ENCODE measurements at places on chromosomes 6 and 20.

DNA sequence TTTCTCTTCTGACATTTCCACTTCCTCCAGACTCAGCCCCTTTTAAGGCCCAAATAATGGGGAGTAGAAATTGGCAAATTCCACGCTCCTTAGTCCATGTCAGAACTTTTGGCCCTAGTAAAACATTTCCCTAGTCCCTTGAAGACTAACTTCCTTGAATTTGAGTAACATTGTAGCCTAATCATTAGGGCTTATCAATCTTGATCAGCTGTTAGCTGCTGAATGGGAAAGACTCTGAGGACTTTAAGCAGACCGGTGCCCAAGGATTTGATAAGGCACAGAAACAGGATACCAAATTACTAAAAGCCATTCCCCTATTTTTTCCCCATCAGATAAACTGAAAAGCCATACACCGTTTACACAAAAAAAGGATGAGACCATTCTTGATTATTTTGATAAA lies 37.0 kb upstream of the ECI2 start:
- DNase-seq: no peak

- no peak for DNase-seq
Measured at GRCh38 chr6:131654326-131654725, 17.2 kb downstream of the ENPP3 start.

DNA sequence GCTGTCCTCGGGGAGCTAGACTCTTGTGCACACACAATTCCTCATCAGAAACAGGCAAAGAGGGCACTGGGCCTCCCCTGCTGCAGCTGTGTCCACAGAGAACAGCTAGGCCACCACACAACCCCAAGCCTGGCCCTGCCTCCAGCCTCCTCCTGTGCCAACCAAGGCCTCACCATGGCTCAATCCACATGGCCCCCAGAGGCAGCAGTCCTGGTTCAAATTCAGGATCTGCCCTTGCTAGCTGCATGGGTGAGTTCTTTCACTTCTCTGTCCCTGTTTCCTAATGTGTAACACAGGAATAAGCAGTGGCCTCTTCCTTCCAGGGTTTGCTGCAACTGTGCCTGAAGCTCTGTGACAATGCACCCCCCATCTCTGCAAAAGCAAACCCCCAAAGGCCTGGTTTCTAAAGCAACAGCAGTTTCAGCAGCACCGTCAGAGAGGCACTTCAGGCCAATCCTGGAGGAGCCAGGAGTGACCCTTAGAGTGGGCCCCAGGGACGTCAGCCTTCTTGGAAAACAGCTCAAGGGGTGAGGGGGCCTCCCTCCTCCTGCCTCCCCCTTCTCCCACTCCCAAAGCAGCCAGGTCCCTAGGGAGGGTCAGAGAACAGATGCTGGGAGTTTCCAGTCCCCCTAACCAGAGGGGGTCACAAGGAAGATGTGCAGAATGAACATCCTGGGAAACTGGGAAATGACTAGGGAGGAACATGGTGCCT lies 2.2 kb downstream of the ADISSP start:
- no peak for DNase-seq

GRCh38 chr6:164534070-164534766 lies 775.2 kb downstream of the C6orf118 start:
- no peak for DNase-seq

DNA sequence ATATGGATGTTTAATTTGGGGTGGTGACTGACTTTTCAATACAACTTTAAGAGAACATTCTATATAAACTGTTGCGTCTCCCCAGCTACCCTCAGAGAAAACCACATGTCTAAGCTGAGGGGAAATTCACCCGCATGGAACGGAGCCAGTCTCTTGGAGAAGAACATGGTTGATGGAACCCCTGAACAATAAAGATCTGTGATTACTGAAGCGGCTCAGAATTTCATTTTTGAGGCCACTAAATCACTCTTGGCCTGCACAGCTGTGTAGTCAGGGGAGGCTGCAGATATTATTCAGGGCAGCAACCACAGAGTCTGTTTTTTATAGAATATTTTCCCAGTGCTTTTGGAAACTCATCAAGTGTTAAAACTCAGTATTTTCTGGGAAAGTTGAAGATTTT lies 73.8 kb downstream of the EYA4 start:
- no peak for DNase-seq

- DNase-seq: no peak
Measured at GRCh38 chr20:53116733-53117132, 144.6 kb downstream of the TSHZ2 start.

GRCh38 chr20:34579191-34579978 lies 20.9 kb downstream of the MAP1LC3A start:
- DNase-seq: no peak

Measured in iPS-NIHi11 (cell line).